ENCODE measurements at places on chromosomes 3 and 15.

DNA sequence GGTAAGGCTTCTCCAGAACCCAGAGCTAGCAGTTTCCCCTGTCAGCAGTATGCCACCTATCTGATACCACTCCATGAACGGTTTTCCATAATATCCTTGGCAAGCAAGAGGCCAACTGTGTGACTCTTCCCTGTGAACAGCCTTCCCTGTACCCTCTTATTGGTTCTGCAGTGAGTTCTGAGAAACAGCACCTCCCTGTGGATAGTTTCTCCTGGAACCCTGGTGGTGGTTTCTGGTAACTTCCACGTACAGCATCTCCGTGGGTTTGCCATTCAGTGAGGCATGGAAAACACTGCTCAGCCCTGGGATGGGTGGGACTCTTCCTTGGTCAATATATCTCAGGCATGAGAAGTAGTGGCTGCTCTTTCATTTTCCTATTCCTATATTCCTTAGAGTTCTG lies 19.4 kb upstream of the SERPINI2 start:
- no peak for DNase-seq

GRCh38 chr3:197375001-197375441 lies 76.6 kb upstream of the DLG1 start:
- DNase-seq, result no peak

- no peak for DNase-seq
These were observed 86.5 kb downstream of the FRMD4B start for GRCh38 chr3:69299344-69299743.

DNA sequence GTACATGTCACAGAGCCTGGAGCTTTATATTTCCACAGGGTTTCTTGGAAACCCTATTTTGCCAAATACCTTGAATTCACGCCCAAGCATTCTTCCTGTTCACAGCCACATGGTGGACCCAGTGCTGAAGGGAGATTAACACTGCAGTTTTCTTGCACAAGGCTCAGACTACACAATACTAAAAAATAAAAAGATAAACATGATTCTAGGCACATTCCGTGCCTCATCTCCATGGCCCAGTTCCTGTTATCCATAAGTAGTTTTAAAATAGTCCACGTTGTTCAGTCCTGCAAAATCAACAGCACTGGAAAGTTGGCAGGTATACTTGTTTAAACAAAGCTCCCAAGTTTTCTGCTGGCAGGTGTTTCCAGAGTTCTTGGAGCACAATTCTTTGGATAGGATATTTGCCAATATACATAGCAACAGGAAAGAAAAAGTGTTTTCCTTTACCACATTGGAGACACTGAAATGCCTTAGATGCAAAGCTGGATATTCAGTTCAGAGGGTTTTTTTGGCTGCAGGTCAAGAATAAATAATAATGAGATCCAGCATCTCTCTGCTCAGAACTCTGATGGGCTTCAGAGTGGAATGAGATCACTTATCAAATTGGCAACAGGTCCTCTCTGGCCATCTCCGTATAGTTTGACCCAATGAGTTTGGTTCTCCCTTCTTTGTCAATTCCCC lies 88.1 kb upstream of the TGFBR2 start:
- no peak for DNase-seq

- DNase-seq, result no peak
These were observed 157.9 kb upstream of the HES1 start for GRCh38 chr3:193978030-193978429.

- no peak for DNase-seq
These were observed 476.1 kb downstream of the NAALADL2 start for GRCh38 chr3:175335229-175335628.

DNA sequence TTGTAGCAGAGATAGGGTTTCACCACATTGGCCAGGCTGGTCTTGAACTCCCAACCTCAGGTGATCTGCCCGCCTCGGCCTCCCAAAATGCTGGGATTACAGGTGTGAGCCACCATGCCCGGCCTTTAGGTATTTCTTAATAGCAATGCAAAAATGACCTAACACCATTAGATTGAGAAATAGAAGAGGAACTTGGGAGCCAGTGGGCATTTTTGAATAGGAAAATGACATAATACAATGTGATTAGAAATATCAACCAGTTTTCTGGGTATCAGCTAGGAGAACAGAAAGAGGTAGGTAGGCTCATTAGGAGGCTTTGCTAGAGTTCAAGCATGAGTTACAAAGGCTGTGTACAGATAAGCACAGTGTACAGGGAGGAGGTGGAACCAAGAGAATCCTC lies 101.8 kb upstream of the TBC1D5 start:
- DNase-seq, result no peak

GRCh38 chr15:33068007-33068481 lies 126.5 kb downstream of the FMN1 start:
- no peak for DNase-seq

DNA sequence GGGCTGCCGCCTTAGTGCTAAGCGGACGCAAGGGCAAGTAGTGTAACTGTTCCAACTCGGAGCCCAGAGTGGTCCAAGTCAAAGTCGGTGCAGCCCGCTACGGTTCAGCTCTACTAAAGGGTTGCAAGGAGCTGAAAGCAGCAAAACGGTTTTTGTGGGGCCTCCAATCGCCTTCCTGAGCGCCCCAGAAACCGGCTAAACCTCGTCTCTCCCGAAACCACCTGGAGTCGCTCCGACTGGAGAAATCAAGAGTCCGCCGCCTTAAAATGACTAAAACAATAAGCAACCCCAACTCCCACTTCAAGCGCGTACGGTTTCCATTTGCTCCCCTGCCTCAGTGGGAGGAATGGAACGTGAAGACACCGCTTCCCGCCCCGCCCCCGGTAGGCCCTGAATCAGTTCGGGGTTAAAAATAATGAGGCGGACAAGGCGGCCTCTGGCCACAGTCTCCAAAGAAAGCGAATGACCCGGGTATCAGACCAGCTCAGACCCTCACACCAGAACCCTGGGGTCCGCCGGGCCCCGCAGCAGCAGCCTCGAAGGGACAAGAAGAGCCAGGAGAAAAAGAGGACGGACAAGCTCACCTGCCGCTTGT lies 401 bp downstream of the SEC11A start:
- no peak for DNase-seq

- peak; percentile 59 for DNase-seq
These were observed 192.6 kb upstream of the LYSMD4 start for GRCh38 chr15:99925661-99926461.

DNA sequence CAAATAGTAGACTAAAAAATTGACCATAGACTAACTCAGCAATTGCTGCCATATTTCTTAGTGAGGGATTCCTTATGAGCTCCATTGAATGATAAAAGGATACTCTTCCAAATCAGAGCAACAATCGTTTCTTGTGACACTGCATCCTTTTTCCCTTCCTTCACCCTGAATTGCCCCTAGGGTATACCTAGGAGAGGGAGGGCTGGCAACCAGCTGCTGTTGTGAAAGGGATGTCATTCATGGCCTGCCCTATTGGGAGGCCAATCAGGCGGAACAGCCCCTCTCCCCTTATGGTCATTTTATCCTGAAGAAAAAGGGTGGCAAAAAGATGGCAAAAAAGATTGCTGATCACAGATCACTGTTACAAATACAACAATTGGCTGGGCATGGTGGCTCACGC lies 26.3 kb downstream of the B3GNT5 start:
- DNase-seq, result no peak

DNA sequence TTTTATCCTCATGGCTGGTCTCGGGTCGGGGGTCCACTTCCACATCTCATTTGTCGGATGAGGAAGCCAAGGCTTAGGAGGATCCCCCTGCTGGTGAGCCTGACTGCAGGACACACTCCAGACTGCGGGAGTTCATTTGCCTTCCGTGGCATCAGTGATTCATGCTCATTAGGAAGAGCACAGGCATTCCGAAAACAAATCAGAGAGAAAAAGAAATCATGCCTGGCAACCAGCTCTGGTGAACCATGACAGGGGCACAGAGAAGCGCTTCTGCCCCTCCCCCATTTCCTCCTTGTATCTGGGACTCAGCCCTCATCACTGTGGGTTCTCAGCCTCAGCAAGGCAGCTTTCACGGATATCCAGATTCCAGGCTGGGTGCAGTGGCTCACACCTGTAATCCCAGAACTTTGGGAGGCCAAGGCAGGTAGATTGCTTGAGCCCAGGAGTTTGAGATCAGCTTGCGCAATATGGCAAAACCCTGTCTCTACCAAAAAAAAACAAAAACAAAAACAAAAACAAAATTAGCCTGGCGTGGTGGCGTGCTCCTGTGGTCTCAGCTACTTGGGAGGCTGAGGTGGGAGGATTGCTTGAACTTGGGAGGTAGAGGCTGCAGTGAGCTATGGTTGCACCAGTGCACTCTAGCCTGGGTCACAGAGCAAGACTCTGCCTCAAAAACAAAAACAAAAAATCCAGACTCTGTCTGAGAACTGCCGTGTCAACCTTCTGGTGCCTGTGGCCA lies 28.4 kb downstream of the IRAK2 start:
- no peak for DNase-seq

DNA sequence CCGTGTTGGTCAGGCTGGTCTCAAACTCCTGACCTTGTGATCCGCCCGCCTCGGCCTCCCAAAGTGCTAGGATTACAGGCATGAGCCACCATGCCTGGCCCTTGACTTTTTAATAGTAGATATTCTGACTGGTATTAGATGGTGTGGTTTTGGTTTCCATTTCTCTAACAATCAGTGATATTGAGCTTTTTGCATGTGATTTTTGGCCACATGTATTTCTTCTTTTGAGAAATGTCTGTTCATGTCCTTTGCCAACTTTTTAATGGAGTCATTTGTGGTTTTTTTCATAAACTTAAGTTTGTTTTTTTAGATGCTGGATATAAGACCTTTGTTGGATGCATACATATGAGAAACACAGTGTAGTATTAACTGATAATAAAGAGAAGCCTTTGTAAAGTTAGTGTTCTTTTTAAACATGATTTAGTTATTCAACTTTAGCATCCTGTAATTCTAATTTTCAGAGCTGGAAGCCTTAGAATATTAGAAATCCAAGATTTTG lies 280.8 kb downstream of the RBMS3 start:
- DNase-seq, result no peak

DNA sequence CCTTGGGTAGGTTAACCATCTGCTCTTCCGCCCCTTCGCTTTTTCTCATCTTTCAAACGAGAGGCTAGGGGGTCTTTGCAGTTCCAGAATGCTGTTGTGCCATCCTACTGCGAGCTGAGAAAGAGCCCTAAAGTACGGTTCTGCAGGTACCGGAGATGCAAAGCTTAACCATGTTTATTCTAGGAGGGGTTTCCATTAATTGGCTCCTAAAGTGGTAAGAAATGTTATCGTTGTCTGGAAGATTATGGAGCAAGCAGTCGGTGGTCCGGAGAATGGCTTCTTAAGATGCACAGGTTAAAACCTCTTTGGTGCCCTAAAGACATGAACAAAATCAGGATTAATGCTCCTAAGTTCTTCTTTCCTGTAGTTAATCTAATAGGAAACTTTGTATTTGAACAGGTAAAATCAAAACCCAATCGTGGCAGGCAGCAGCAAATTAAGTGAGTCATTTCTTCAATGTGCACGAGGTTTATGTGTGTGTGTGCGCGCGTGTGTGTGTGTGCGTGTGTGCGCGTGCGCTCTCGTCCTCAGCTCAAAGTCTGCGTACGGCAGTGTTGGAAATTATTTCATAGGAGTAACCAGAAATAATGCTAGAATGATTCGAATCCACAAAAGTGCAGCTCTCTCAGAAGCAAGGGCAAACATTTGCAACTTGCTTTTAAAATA lies 772 bp downstream of the FAM81A start:
- DNase-seq, result no peak

GRCh38 chr3:188528396-188528795 lies 374.4 kb downstream of the LPP start:
- DNase-seq, result no peak

DNA sequence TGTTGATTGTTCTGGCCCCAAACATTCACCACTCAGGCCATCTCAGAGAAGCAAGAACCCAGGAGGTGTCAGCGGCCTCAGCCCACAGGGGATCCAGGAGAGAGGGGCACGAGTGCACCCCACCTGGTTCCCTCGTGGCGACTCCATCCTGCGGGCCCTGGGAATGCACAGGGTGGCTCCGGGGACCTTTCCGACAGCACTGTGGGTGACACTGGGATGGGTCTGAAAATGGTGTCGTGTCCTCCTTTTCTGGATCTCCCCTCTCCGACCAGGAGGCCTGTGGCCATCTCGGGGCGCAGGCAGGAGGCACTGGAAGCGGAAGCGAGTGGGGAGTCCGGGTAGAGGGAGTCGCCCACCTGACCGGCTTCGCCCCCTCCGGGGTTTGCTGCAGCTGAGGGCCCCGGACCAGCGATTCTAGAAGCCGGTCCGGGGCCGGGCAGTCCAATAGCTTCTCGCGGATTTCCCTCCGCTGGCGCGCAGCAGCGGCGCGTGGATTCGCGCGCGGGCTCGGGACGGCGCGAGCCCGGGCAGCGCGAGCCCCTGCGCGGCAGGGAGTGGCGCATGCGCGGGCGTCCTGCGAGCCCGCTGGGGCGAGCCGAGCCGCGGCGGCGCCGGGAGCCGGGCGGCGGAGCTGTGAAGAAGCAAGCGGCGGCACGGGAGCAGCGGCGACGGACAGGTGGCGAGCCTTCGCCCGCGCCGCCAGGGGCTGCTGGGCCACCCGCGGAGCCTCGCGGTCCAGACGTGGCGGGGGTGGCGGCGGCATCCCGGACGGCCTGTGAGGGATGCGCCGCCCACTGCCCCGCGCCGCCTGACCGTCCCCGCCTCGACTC lies at the start of gene DOCK3:
DOCK3 (plus strand) TSS at position 579 of the 830 bp plus-strand sequence. CDS start 337 bp downstream, outside the sequence.
- DNase-seq, result peak; percentile 8

- no peak for DNase-seq
These were observed 367.5 kb downstream of the PTPRG start for GRCh38 chr3:61928776-61929314.

GRCh38 chr3:55497250-55497649 lies 10.1 kb upstream of the WNT5A start:
- no peak for DNase-seq

GRCh38 chr3:31481697-31482096 lies 51.0 kb upstream of the STT3B start:
- no peak for DNase-seq

GRCh38 chr3:135458541-135459322 lies 506.8 kb upstream of the PPP2R3A start:
- DNase-seq, result no peak

GRCh38 chr3:38562467-38562925 lies 66.4 kb downstream of the EXOG start:
- DNase-seq, result no peak

- no peak for DNase-seq
These were observed 7.7 kb upstream of the RFTN1 start for GRCh38 chr3:16520970-16521881.

DNA sequence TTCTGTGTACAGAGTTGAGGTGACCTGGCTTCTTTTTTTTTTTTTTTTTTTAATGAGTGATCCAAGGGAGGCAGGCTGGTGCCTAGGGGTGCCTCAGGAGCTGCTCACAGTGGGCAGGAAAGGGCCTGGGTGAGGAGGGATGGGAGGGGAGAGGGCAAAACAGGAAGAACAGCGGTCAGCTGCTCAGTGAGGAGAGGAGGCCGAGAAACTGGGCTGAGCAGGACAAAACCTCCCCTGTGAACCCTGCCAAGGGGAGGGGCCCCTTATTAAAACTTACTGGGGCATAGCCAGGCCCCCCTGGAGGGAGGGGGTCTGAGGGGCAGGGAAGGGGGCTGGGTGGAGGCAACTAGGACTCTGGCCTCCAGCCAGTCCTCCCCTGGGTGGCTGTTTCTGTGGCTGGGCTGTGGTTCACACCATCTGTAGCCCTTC lies 3.5 kb downstream of the PLEKHO2 start:
- DNase-seq, result no peak

Data from stimulated activated CD8-positive, alpha-beta memory T cell treated with anti-CD3 and anti-CD28 coated beads, Interleukin-4, amount 100 ng/mL, for 1 hour (primary cell).